ENCODE measurements at places on chromosomes 7 and 10.

- no peak for ATAC-seq
Observed at GRCh38 chr10:69409176-69409495, 7.6 kb downstream of the TACR2 start.

- ATAC-seq = no peak
Observed at GRCh38 chr7:33716581-33717477, 188.5 kb upstream of the BMPER start.

GRCh38 chr10:60910543-60910942 is 33.4 kb downstream of the RHOBTB1 start:
- no peak for ATAC-seq

DNA sequence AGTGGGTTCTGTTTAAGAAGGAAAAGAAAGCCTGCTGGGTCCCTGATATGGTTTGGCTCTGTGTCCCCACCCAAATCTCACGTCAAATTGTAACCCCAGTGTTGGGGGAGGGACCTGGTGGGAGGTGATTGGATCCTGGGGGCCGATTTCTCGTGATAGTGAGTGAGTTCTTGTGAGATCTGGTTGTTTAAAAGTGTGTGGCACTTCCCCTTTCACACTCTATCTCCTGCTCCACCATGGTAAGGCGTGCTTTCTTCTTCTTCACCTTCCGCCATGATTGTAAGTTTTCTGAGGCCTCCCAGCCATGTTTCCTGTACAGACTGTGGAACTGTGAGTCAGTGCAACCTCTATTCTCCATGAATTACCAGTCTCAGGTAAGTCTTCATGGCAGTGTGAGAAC is 42.6 kb downstream of the INPP5A start:
- no peak for ATAC-seq

DNA sequence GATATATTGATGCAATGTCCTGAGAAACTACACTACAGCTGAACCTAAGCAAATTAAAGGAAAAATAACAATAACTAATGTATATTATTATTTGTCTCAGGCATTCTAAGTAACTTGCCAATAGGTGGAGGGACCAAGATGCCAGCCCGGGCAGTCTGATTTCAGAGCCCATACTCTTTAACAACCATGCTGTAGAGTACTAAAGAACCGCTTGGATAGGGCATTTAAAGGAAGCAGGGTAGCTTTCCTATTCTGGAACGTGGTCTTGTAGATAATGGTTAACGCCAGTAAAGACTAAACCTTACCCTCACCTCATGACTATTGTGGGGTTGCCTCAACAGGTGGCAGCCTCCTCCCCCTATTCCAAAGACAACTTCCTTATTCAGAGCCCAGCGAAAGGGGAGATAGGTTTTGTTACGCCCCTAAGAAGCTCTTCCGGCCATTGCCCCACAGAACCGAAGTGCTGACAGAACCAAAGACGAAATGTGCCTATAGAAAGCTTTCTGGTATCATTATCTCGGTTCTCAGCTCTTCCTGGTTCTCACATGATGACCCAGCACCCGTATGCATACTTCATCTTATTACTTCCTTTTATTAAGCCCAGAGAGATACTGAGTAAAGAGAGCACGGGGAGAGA is 707 bp upstream of the C1GALT1 start:
- peak; percentile 18 for ATAC-seq

DNA sequence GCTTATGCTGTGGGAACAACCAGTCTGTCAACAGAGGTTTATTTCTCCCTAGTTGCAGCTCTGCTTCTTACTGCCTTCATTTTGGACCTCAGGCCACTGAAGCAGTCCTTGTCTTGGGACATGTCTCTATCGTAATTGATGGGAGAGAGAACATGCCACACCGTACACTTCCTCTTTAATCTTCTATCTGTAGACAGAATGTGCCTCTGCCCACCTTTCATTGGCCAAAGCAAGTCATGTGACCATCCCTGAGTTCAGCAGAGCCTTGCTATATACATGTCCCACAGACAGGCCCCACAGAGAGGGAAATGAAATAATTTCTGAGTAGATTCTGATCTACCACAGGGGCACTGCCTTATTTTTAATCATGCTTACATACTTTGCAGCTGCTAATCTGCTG is 98.0 kb downstream of the KCND2 start:
- no peak for ATAC-seq

DNA sequence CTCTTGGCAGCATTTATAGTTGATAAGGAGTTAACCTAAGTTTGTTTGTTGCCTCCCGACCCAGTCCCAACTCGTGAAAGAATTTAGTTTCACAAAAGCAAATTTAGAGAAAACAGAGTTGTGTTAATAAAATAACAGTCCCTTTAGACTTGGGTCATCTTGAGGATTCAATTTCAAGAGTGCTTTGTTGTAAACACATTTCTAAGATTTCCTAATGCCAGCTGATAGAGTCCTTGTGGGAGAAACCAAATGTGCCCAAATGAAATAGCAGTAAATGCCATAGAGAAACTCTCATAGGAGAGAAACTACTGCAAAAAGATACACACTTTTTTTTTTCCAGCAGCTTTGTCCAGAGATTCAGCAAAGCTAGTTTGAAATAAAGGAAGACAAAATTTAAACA is 211.3 kb upstream of the BMPER start:
- no peak for ATAC-seq

Measured in activated CD4-positive, CD25-positive, alpha-beta regulatory T cell treated with anti-CD3 and anti-CD28 coated beads, Interleukin-2, amount 50 U/mL, for 24 hours (primary cell).